ENCODE measurements at places on chromosomes 6 and 20. TPM values are rescaled to one million over a fixed set of nuclear protein-coding genes. Genes with fewer than 3 reads are reported as not detected.

DNA sequence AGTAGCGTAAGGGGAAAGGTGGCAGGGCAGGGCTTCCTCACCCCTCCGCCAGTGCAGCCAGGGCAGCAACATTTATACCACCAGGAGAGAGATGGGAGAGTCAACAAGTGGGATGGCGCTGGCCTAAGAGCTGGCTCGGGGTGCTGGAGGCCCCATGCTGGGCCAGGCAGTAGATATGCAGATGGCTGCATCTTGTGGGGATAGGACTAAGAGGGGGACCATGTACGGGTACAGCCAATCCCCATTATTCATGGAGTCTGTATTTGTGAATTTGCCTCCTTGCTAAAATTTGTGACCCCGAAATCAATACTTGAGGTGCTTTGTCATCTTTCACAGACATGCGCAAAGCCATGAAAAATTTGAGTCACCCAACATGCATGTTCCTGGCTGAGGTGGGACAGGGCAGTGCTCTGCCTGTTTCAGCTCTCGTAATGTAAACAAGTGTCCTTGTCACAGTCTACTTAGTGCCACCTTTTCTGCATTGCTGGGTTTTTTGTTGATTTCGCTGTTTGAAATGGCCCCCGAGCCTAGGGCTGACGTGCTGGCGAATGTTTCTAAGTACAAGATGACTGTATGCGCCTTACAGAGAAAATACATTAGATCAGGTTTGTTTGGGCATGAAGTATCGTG, 27.5 kb upstream of the TAF8 start:
- DNase-seq, result no peak

DNA sequence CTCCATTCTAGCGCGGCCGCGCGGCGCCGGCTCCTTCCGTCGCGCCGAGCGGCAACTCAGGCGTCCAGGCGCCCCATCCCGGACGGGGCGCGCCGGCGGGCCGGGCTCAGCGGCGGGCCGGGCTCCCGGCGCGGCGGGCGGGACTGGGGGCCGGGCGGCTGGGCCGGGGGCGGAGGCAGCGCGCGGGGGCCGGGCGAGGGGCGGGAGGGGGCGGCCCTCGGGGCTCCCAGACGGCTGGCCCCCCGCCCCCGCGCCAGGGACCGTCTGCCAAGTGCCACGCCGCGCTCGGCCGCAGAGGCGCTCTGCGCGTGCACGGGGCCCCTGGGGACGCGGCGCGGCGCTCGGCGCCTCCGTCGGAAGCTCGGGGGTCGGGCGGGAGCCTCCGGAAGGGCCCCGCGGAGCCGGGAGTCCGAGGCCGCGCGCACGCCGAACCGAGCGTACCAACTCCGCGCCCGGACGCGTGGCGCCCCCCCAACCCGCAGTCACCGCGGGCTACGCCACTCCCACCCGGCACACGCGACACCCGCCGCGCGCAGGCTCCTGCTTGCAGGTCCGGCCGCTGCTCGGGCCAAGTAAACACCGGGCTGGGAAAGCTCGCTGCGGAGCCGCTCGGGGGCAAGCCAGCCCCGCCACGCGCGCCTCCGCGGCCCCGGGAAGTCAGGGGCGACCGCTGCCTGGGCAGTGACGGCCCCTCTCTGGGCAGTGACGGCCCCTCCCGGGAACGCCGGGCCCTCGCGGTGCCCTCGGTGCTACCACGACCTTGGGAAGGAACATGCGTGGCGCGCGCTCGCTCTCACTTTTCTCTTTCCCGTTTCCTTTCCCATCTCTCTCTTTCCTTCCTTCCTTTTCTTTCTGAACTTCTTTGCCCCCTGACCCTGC, at the start of gene PREX1:
PREX1 (minus strand) TSS at position 145 of the 879 bp plus-strand sequence; CDS start at position 6, 139 bp downstream.
- DNase-seq, result no peak

Gene LAMA4
- total RNA-seq, result 66.7 TPM

DNA sequence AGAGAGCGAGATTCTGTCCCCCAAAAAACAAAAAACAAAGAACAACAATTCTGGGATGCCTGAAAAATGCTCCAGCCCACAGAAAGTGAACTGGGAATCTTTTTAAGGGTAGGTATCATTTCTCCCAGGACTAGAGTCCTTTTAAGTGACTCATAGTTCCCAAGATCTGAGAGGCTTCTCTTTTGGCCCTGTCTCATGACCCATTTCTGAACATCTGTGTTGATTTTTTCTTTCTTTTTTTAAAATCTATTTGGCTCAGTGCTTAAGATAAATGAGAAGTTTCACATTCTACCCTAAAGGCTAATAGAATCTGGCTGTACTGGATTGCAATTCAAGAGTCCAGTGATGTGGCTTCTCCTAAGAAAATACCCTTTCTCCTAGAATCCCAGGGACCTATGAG, 217.6 kb upstream of the FOXQ1 start:
- DNase-seq, result no peak

Gene PPP1R16B
- 7.3 TPM for total RNA-seq

DNA sequence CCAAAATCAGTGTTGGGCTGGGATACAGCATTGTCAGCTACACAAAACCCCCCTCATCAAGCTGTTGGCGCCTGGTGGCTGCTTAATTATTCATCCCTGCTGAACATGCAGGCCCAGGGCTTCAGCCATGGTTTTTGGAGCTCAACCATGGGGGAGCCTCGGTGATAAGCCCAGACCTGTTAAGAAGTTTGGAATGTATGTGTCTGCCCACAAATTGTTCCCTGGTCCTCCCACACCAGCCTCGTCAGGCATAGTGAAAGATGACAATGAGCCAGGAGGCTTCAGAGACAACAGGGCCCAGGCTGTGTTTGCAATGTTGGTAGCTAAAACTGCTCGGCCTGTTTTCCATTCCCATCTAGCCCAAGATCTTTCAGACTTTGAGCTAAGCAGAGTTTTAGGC, 34.8 kb upstream of the SIRPA start:
- DNase-seq, result no peak

Gene SLC26A8
- not detected for total RNA-seq

GRCh38 chr20:33653900-33654596, 8.1 kb upstream of the C20orf144 start:
- no peak for DNase-seq

Gene TBXT
- not detected for total RNA-seq

GRCh38 chr6:103797738-103798137, 1062.0 kb downstream of the HACE1 start:
- DNase-seq, result no peak

Gene BPIFB4
- not detected for total RNA-seq

Gene SALL4
- total RNA-seq, result not detected

- DNase-seq, result peak; percentile 70
These were observed 46.4 kb downstream of the MOCS1 start for GRCh38 chr6:39887692-39888450.

DNA sequence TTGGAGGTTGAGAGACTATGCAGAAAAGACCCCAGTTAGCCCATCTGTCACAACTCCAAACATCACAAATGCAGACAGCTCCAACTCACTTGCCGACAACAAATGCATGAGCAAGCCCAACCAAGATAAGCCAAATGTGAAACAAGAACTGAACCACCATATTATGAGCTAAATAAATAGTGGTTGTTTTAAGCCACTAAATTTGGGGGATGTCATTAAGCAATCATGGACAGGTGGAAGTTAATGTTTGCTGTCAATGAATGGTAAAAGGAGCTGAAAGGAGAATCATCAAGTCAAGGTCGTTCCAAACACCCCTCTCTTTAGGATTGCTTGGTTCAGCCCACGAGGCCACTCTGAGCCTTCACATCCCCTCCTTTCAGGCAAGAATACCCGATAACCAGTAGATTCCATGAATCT, 71.2 kb upstream of the PLCB4 start:
- no peak for DNase-seq

Gene EYA4
- total RNA-seq, result 3.0 TPM

DNA sequence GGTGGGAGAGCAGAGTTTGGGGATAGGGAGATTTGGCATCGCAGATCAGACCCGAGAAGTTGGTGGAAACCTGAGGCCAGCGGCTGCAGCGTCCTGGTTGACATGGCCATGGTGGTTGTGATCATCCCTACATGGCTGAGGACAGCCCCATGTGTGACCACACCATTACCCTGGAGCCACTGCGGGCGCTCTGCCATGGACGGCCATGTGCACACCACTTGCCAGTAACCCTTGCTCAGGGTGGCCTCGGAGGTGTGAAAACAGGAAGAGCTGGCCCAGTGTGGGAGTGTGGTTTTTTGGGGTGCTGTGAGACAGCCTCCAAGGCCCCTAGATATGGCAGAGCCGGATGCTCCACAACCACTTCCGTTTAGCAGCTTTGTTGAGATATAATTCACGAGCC, 64.4 kb downstream of the TMEM242 start:
- DNase-seq, result no peak

Gene HLA-DOB
- not detected for total RNA-seq
